ENCODE measurements at places on chromosomes 16 and 17. TPM values are rescaled to one million over a fixed set of nuclear protein-coding genes. Genes with fewer than 3 reads are reported as not detected.

The MYH8 gene
- not detected for total RNA-seq

GRCh38 chr16:86919078-86919477 lies 340.7 kb downstream of the FOXL1 start:
- no peak for DNase-seq

DNA sequence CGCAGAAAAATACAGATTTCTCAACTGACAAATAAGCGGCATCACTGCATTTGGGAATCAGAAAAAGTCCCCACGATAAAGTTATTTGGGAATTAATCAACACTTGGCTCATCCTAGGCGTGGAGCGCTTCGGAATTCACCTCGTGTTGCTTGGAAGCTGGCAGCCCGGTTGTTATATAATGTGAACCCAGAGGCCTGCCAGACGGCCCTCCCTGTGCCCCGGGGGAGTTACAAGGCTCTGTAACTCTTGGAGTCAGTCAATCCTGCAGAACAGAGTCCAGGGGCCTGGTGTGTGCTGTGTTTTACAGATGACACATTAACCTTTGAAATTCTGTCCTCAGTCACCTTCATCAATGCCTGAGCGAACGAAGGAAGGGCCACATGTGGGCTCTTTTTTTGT lies 111.1 kb downstream of the PITPNC1 start:
- DNase-seq, result no peak

- DNase-seq, result no peak
Observed at GRCh38 chr17:50346313-50347116, 589 bp downstream of the XYLT2 start.

DNA sequence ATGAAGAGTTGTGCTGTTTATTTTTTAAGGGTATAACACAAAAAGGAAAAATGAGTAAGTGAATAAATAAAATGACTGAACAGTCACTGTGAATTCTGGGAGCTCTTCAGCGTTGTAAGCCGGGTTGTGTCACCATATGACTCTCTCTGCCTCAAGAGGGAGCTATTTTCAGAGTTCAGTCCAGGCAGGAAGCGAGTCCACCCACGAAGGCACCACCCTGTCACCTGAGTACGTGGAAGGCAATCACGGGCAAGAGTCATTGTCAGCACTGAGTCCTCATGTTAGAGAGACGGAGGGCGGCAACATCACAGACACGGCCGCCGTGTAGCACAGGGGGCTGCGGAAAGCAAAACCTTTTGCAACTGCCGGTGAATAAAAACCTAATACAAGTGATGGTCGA lies 227.6 kb downstream of the UTP18 start:
- peak; percentile 78 for DNase-seq

DNA sequence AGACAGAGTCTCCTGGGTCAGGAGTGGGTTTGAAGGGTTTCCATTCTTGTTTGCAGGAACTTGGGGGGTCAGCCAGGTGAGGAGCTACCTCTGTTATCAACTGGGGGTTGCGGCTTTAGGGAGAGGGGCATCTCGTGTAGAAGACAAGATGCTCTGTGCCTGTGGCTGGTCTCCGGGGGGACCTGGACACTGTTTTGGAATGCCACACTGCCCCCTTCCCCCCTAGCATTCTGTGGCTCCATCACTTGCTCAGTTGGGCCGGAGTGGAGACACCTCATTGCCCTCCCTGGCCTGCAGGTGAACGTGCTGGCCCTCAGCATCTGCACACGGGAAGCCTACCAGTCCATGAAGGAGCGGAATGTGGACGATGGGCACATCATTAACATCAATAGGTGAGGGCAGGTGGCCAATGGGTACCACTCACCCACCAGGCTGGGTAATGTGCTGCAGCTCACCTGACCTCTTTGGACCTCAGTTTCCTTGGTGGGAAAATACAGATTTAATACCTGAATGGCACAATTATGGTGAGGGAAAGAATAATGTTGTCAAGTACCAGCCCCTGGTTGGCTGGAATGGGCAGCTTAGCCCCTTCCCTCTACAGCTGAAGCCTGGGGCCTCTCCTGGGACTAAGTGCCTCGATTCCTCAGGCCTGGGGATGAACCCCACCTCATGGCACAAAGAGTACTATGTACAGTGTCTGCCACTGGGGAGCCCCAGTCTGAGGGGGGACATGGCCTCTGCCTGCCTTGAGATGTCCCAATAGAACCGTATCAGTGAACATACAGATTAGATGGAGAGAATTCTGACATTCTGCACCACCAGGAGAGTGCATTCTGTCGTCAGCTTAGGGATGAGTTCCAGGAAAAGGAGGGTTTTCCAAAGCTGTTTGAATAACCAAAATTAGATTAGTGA lies 3.3 kb upstream of the MRM1 start:
- no peak for DNase-seq
